ENCODE measurements at places on chromosomes 5 and 9.
A peak's percentile ranks its signal among the peaks of the same experiment; 100 is the strongest.

GRCh38 chr5:35246411-35246810, 16.1 kb upstream of the PRLR start:
- no peak for DNase-seq

DNA sequence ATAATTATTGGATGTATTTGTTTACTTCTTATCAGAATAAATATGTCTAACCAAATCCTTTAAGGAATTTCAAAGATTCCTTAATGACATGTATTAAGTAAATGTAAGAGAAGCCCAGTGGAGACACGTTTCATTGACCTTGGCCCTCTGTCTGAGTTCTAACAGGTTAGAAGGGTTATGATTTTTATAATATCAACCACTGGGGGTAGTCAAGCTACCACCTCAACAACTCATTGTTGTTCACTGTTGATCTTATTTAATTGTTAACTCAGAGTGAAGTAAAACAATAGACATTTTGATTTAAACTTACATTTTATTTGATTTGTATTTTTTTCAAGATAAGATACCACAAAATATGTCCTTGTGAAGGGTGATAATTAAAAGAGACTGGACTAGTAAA, 499.2 kb upstream of the COX7C start:
- no peak for DNase-seq

GRCh38 chr5:117357886-117358285, 783.3 kb upstream of the SEMA6A start:
- DNase-seq: no peak

DNA sequence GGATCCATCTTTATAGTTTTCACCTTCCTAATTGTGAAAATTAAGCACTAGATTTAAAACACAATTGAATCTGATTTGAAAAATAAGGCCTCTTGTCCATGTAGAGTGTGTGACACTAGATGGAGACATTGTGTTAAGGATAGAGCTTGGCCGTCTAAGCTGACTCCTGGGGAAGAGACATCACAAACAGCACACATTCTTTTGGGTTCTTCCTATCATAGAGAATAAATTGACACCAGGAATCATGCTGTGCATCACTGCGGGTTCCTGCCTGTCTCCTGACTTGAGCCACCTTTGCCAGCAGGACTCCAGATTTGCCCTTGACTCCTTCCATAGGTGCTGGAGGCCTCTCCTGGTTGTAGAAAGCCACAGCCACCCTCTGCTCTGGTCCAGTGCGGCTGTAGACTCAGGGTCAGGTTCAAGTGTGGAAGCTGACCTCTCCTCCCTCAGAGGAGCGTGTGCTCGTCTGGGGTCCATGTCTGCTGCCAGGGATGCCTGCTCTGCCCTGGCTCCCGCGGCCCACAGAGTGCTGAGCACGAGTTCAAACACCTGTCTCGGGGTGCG, 11.2 kb downstream of the ROPN1L start:
- no peak for DNase-seq

DNA sequence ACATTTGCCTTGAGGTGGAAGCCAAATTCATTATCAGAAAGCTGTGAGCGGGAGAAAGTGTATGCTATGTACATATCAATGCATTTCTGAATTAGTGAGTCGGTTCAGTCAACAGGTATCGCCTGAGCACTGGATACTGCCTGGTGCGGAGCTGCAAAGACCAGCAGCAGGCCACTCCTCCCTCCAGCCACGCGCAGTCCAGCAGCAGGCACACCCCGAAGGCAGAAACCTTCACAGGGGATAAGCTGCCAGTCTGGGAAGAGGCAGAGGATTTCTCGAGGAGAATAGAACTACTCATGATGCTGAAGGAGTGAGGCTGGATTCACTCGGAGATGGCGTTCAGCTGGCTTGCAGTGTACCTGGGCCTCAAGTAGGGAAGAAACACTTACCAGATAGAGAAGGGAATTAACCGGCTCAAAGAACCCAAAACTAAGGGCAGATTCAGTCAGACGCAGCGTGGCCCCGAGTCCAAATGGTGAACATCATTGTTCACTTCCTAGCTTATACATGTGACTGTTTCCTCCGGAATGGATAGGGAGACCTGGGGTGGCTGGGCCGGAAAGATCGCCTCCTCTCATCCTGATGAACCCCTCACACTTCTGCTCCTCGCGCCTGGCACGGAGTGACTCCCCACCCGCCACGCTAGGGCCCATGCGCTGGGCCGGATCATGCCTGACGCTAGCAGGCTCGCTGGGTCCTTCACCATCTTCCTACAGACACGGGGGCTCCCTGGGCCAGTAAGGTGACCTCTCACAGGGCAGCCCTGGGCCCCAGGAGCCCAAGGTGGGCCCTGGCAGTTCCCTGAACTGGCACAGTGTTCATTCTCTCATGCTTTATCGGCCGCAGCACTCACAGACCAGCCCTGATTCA, 78.1 kb upstream of the SPATA31C2 start:
- no peak for DNase-seq

- no peak for DNase-seq
Observed at GRCh38 chr5:141298376-141298775, 5.5 kb downstream of the SLC25A2 start.

DNA sequence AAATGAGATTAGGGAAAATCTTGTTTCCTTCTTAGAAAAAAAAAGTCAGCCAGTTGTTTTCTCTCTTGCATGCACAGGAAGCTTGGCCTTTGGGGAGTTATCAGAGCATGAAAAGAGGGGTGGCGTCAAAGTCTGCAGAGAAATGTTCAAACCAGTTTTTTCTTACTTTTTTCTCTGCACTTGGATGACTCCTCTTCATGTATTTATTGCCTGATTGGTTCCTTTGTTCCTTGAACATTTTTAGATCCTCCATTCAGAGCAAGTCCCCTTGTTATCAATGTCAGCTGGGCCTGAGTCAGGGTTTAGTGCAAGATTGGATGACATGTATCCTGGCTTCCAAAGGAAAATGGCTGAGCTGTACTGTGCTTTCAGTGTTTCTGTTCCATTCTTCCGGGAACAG, 392.6 kb upstream of the BRINP1 start:
- DNase-seq: no peak

DNA sequence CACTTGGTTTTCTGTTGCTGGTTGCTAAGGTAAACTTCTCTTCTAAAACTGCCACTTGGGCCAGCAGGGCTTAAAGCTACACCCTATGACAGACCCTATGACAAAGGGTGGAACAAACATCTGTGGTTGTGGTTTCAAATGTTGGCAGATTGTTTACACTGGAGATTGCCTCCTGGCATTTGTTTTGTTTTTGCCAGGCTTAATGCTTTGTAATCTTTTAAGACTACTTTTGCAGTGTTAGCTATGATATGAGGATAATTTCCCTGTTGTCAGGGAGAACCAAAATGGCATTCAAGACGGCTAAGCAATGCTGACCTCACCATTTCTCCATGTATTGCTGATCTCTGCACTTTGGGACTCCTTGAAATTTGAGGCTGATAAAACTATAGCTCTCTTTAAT, 50.3 kb downstream of the MAMDC2 start:
- no peak for DNase-seq

- DNase-seq: peak; percentile 59
Observed at GRCh38 chr5:150058480-150059126, 27.8 kb downstream of the CSF1R start.

DNA sequence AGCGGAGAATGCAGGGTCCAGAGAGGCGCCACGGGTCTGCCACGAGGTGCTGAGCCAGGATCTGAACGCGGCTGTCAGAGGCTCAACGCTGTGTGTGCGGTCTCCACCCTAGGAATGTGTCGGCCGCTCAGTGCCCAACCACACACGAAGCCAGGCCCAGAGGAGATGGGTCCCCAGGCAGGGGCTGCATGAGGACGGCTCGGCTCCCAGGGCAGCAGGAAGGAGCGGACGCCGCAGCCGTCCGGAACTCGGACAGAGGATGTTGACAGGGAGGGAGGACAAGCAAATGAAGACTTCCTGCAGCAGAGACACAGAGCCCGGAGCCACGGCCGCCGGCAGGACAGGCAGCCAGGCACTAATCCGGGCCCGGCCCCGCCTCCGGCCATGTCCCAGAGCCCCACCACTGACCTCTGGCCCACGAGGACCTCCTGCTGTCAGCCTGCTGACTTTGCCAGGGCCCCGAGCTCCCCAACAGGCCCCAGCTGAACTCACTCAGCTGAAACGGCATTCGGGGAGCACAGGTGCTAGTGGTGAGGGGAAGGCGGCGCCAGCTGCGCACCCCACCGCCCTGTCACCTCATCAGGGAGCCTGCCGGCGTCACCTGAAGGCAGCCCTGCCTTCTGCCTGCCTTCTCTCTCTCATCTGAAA, 12.7 kb downstream of the VAV2 start:
- no peak for DNase-seq

GRCh38 chr5:181149806-181150733, 2.7 kb downstream of the OR2V2 start:
- DNase-seq: no peak

DNA sequence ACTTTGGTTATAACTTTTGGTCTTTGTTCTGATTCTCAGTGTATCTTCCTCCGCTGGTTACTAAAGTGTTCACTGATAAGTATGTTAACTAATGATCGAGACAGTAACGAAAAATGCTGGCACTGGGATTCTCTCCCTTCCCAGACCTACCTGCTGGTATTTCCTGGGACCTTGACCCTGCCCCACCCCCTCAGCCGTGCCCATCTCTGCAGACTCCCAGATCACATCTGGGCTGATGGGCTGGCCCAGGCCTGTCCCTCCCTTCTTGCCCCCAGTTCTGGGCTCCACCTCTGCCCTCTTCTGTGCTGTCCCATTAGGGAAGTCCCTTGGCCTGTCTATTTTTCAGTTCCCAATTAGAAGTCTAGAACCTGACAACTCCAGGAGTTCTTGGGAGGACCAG, 46.9 kb downstream of the NEURL1B start:
- DNase-seq: no peak

DNA sequence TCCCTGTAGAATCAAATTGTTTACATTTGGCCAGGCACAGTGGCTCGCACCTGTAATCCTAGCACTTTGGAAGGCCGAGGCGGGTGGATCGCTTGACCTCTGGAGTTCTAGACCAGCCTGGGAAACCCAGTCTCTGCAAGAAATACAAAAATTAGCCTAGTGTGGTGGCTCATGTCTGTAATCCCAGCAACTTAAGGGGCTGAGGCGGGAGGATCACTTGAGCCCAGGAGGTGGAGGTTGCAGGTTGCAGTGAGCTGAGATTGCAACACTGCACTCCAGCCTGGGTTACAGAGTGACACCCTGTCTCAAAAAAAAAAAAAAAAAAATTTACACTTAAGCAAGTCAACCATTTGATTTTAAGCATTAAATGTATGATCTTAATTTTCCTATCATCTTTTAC, 17.5 kb upstream of the IQGAP2 start:
- DNase-seq: peak; percentile 45

GRCh38 chr9:3903906-3904305, 378.1 kb upstream of the RFX3 start:
- DNase-seq: no peak

DNA sequence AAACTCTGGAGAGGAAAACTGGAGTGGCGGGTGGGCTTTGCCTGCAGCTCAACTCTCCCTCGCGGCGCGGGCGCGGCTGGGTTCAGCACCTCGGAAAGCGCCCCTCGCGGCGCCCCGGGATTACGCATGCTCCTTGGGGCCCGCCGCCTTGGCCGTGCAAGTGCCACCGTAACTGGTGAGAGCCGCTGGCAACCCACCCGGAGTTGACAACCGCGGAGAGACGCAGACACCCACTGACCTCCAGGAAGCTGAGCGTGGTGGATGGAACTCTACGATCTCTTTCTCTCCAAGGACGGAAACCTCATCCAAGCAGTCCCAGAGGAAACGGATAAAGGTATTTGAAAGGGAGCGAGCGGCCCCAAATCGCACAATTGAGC, 194 bp upstream of the RXFP3 start:
- DNase-seq: no peak

DNA sequence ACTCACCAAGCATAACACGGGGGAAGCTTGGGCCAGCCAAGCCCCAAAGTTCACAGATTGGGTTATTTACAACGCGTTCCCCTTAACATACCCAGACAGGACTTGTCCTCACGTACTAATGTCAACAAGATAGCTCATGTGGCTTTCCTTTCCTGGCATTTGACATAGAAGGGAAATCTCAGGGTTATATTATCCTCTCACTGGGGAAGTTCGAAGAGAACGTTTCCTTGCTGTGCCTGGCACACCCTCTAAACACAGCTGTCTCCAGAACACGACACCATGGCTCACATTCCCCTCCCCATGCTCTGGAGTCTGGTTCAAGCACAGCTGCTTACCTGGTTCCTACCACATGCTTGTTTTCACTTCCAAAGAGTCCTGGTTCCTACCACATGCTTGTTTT, 46.8 kb upstream of the OTULINL start:
- DNase-seq: no peak

GRCh38 chr9:34862836-34863235, 95.2 kb upstream of the PHF24 start:
- DNase-seq: no peak

GRCh38 chr9:125233678-125234077, 7.5 kb downstream of the HSPA5 start:
- DNase-seq: no peak

- DNase-seq: no peak
Observed at GRCh38 chr9:94002316-94003140, 47.4 kb upstream of the BARX1 start.

GRCh38 chr9:79896390-79896980, 324.7 kb downstream of the TLE4 start:
- no peak for DNase-seq

DNA sequence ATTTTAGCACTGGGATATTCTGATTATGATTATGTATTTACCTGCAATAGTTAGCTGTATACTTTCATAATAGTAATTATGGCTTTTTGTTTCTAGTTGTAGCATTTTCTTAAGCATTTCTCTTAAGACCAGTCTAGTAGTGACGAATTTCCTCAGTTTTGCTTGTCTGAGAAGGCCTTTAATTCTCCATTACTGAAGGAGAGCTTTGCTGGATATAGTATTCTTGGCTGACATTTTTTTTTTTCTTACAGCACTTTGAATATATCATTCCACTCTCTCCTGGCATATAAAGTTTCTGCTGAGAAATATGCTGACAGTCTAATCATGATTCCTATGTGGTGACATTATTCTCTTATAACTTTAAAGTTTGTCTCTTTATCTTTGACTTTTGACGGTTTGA, 181.1 kb upstream of the DMRTA1 start:
- DNase-seq: no peak

DNA sequence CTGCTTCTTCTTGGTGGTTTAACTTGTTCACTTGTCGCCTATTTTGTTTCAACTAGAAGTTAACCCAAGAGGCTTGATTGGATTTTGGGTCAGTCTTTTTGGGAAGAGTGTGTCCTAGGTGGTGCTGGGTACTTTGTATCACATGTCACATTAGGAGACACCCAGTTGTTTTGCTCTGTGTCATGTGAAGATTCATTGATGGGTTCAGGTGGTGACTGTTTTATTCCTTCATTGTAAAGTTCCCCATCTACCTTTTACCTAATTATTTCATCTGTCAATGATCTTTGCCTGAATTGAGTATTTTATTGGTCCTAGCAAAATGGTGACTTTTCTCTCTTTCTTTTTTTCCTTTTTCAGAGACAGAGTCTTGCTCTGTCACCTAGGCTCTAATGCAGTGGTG, 69.2 kb downstream of the RALGPS1 start:
- no peak for DNase-seq

All from suprapubic skin (tissue), 4 donors.